Activated CD8-positive, alpha-beta memory T cell treated with anti-CD3 and anti-CD28 coated beads for 1 hour (primary cell): ENCODE measurements at places on chromosomes 5 and 9.

GRCh38 chr9:91157883-91158282, 203.8 kb downstream of the AUH start:
- DNase-seq = no peak

- no peak for DNase-seq
These were observed 39.3 kb downstream of the NTNG2 start for GRCh38 chr9:132201139-132201538.

GRCh38 chr5:121087560-121087959, 623.5 kb downstream of the PRR16 start:
- no peak for DNase-seq

DNA sequence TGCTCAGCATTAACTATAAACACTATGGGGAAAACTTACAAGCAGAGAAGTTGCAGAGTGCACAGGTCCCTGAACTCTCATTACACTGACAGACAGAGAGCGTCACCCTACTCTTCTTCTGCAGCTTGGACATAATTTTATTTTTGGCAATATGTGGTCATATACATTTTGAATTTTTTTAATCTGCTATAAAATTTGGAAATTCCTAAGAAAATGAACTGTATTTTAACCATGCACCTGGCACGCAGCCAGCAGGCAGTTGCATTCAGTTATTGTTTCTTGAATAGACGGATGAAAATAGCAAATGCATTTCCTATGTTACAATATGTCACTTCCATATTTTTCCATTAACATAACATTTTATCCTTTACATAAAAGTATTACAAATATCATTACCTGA, 100.2 kb downstream of the SLC25A46 start:
- DNase-seq = no peak

- no peak for DNase-seq
These were observed 2.1 kb upstream of the ZFR start for GRCh38 chr5:32446630-32447029.

GRCh38 chr9:14347406-14348122, 33.6 kb upstream of the NFIB start:
- no peak for DNase-seq

- DNase-seq = no peak
These were observed 184.8 kb downstream of the NR3C1 start for GRCh38 chr5:143218517-143219170.

GRCh38 chr9:105024529-105024928, 96.6 kb upstream of the ABCA1 start:
- DNase-seq = no peak

DNA sequence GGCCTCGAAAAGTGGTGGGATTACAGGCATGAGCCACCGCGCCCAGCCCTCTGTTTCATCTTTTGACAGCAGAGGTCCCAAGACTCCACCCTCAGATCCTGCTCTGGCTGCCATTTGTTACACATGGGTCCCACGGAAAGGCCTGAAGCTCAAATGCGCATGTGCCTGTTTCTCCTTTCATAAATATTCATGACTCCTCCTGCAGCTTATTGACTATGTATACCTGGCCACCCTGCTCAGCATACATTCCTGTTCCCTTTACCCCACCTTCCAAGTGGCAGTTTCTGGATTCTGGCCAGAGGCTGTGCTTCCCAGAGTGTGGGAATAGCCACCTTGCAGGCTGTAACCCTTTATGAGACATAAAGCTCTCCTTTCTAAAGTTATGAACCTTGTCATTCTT, 46.5 kb downstream of the AUH start:
- no peak for DNase-seq

GRCh38 chr5:43889233-43889632, 286.3 kb downstream of the NNT start:
- no peak for DNase-seq

GRCh38 chr9:99389087-99390033, 167.3 kb downstream of the SEC61B start:
- no peak for DNase-seq

- no peak for DNase-seq
These were observed 113.4 kb upstream of the ASTN2 start for GRCh38 chr9:117528225-117528624.
